ENCODE measurements at places on chromosomes 2 and 18.
A peak's percentile ranks its signal among the peaks of the same experiment; 100 is the strongest.

- no peak for DNase-seq
Measured at GRCh38 chr2:55269645-55269990, 587 bp upstream of the MTIF2 start.

DNA sequence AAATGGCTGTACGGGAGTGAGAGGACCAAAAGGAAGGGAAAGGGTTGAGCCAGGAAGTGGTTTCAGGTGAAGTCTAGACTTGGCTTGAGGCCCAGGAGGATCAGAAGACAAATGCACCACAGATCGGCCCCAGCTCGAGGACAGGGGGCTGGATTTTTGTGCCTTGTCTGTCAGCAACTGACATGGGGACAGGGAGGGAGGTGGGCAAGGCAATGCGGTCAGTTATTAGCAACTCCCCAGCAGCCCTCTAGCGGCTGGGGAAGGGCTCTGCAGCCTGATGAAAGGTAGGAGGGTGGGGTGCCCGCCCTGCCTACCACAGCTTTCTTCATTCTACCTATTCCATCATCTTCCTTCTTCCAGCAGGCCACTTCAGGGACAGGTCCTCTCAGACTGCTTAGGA is 50.0 kb downstream of the CPO start:
- no peak for DNase-seq

DNA sequence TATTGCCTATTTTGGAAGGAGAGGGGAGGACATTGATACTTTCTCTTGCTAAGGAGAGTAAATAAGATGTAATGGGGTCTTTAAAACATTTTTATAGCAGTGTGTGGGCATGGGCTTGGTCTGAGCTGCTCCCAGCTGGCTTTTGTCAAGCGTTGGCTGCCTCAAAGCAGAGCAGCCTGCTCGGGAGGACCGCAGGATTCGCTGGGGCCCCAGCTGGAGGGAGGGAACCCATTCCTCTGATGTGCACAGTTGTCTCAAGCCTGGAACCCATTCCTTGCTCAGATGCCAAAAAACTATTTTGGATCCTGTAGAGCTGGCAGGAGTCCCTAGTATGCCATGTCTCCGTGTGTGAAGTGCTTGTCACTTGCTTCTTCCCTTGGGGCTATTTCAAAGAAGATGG is 59.4 kb upstream of the RMDN2 start:
- DNase-seq: no peak

GRCh38 chr18:2617401-2617998 is 38.0 kb upstream of the SMCHD1 start:
- no peak for DNase-seq

DNA sequence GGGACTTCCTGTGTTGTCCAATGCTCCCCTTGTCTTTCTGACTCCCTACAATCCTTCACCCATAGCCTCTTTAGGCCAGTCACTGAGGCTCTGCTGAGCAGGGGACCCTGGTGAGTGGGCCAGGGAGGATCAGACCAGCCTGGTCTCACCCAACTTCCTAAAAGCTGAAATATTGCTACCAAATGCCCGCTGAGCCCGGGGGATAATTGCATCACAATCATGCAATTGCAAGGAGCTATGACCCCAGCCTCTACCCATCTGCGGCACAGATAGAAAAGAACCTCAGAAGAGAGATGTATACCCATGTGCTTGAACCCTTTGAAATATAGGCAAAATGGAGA is 3.7 kb upstream of the SP100 start:
- no peak for DNase-seq

GRCh38 chr2:239978411-239978810 is 46.7 kb downstream of the NDUFA10 start:
- DNase-seq: no peak

DNA sequence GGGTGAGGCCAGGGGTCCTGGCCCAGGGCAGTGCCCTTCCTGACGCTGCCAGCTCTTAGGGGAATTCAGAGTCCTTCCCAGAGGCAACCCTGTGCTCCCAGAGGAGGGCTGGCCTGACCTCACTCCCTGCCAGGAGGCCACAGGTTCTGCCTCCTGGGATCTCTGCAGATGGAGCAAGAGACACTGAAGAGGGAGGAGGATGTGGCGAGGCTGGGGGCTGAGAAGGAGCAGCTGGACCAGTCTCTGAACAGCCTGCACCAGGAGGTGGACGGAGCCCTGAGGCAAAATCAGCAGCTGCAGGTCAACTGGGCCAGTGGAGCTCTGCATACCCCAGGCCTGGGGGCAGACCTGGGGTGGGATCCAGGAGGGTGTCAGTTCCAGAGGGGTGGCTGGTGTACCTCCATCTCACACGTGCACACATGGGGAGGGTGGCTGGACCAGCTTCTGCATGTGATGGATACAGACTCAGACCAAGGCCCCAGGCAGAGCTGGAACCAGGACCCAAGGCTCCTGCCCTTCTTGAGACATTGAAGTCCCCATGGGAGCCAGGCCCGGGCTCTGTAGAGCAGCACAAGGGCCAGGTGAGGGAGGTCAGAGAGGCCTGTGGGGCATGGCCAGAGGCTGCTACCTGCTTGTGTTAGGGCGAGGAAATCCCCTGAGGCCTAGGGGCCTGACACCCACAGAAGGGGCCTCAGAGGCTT is 9.7 kb upstream of the SNED1 start:
- peak; percentile 17 for DNase-seq

DNA sequence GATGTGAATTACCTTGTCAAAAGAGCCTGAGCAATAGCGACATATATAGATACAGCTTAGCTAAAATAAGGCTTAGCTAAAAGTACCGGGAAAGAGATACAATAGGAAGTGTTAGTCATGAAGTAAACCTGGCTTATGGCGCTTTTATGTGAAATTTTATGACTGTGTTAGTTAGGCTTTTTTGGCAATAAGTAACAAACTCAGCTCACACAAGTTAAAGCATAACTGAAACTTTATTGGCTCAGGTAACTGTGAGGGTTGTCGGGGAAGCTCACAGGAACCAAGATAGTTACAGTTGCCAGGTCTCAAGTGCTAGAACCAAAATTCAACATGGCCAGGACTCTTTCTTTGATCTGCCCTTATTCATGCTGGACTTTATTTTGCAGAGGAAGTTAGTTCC is 925.0 kb upstream of the GYPC start:
- DNase-seq: no peak

DNA sequence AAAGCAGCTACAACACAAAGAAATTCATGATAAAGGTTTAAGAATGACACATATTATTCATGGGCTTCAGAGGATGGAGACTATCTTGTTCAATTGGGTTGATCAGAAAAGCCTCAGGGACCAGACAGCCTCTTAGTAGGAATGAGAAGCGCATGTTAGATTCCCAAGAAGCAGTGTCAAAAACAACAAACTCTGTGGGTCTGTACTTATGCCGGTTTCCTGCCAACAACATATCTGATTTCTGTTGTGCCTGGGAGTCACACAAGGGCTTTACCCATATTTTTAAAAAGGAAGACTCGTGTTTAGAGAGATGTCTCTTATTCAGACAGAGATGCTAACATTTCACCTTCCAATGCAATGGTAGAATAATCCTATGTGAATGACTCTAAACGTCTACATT is 2180.6 kb upstream of the CELF4 start:
- DNase-seq: no peak

GRCh38 chr2:10221976-10222870 is 80.5 kb upstream of the HPCAL1 start:
- DNase-seq: peak; percentile 7

DNA sequence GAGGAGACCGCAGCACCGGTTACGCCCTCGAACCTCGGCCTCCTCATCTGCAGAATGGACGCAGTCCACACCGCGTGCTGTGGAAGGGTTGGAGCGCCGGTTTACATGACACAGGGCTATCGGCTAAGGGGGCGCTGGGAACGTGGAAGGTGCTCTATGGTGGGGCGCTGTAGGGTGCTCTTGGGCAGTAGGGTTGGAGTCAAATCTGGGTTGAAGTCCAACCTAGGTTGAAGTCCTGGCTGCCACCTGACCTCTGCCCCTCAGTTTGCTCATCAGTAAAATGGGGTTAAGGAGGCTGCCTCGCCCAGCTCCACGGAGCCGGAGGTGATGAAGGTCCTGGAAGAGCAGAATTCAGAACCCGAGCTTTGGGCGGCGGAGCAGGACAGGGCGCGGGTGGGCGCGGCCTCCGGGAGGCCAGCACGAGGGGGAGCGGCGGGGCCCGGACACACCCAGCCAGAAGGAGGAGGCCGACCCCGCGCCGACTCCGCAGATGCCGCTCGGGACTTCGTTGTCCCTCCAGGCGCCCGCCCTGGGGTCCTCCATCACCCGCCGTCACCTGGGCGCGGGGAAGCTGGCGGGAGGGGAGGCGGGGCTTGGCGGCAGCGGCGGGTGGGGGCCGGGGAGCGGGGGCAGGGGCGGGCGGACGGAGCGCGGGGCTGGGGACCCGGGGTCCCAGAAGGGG is 558 bp upstream of the GAREM2 start:
- no peak for DNase-seq

- peak; percentile 24 for DNase-seq
Measured at GRCh38 chr2:109260886-109261700, 132.1 kb downstream of the SH3RF3 start.

GRCh38 chr18:24725644-24726415 is 265.4 kb downstream of the HRH4 start:
- no peak for DNase-seq

- no peak for DNase-seq
Measured at GRCh38 chr2:215967590-215968378, 45.6 kb downstream of the MREG start.

- no peak for DNase-seq
Measured at GRCh38 chr2:226671141-226671676, 128.4 kb downstream of the IRS1 start.

GRCh38 chr2:151830961-151831360 is 2.7 kb upstream of the ARL5A start:
- DNase-seq: no peak

DNA sequence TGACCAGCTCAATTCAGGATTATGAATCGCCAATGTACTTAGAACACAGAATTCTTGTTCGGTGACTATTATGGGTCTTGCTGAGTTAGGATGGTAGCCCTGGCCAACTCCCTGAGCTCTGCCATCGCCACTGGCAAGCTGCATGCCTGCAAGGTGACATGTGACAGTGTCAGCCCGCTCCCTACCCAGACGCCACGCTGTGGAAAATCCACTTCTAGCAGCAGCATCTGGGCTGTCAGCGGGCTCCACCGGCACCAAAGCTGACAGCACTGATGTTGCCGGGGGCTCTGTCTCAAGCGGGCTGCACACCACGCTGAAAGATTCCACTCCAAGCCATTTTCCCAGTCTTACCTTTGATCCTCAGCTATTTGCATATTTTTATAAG is 100.7 kb downstream of the MYT1L start:
- DNase-seq: no peak

DNA sequence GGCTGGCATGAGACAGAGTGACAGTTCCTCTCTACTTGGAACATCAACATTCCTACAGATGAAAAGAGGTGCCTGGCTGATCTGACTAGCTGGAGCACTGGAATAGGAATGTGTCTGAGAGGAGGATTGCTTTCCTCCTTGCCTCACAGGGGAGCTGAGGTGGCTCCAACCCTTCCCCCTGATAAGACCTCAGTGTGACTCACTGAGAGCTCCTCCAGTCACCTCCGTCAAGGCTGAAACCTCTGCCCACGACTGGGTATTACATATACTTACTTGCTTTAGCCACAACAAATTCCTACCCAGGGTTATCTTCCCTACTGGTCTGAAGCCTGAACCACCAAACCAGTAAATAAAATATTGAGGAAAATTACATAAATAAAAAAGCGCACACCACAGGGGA is 342.7 kb upstream of the REG3G start:
- DNase-seq: no peak

GRCh38 chr2:113281910-113282746 is 3.4 kb upstream of the PAX8 start:
- DNase-seq: no peak

GRCh38 chr2:202671317-202672035 is 36.7 kb downstream of the FAM117B start:
- no peak for DNase-seq

DNA sequence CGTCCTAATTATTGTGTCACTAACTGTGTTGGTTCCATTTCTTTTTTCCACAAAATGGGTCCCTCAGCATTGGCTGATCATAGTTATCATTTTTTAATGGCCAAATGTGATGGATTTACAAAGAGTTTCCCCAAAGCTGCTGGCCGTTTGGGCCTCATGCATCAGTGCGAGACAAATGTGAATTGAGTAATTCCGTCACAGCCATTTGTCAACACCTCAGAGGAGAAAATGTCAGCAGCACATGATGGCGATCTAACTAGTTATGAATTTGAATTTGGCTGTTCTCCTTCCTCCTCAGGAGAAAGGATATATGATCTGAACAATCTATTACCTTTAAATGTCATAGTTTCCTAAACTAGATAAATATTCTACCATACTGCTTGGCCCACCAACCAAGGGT is 54.9 kb upstream of the SP3 start:
- no peak for DNase-seq

DNA sequence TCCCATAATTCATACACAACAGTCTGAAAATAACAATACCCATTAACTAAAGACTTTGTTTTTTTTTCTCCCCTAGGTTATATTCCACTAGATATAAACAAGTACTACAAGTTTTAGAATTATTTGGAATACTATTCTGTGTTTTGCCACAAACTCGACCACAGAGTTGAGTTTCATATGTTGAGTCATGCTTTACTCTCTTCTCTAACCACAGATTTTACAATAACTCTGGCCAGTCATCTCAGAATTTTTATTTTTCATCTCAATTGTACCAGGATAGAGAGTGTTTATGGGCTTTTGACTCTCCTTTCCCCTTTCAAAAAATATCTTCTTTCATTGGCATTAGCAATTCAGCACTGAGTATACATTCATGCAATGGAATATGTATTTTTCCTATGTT is 348.7 kb upstream of the GALNT5 start:
- no peak for DNase-seq

DNA sequence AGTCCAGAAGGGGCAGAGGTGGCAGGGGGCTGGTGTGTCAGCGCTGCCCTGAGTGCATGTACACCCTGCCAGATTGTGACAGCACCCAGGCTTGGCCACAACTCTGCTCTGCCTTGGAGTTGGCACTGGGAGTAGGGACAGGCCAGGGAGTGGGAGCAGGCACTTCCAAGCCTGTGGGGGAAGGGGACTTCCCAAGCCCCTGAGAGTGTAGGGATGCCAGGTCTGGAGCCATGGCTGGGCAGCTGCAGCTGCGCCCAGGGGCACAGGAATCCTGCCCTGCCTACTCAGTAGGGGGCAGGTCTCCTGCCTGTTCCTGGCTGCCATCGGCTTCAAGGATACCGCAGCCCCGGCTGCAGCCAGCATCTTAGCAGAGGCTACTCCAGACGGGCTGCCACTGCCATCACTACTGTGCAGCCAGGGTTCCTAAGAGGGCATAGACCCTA is 109.4 kb downstream of the CALCRL start:
- DNase-seq: no peak

DNA sequence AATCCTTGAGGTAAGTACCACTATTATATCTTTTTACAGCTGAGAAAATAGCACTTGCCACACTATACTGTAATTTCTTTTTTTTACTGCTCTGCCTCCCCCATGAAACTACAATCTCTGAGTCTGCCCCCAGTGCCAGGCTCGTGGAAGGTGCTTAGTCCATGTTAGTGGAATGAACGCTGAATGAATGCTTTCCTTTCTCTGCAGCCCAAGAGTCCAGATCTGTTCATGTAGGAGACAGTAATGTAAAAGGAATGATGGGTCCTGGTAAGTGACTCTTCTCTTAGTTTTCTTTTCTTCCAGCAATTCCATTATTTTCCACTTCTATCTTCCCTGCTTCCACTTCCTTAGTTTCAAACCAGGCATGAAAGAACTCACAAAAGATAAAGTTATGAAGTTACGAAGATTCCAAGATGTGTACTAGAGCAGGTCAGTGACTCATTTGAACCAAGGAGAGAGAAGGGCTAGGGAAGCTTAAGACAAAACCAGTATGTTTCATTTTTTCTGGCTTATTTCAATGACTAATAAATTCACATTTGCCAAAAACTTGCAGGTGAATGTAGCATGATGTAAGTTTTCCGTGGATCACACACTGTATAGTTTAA is 46.0 kb downstream of the ARHGEF33 start:
- no peak for DNase-seq

Measured in left hindlimb (tissue), 1 donor.